ENCODE measurements at places on chromosomes 5 and 9. TPM values are rescaled to one million over a fixed set of nuclear protein-coding genes. Genes with fewer than 3 reads are reported as not detected.

GRCh38 chr5:126864042-126864688, 87.2 kb downstream of the LMNB1 start:
- no peak for DNase-seq

DNA sequence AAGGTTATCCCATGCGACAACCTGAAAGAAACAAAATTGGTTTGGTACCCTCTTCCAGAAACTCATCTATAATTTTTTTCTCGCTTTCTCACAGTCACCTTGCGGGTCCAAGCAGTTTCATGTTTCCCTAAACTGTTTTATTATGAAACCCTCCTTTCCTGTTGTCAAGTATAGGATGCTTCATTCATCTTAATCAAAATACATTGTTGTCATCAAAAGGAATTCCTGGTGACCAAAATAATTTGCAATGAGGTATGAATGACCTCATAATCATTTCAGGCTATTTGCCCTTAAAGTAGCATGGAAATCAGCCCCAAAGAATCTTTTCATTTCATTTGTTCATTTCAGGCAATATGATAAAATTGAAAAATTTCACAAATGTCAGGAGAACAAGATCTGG, 503.0 kb downstream of the SPATA31D1 start:
- no peak for DNase-seq

- no peak for DNase-seq
Measured at GRCh38 chr5:92962752-92963151, 618.3 kb downstream of the NR2F1-AS1 start.

GRCh38 chr9:130337318-130337717, 71.8 kb downstream of the HMCN2 start:
- DNase-seq = no peak

GRCh38 chr9:119086590-119086989, 282.6 kb downstream of the BRINP1 start:
- DNase-seq = no peak

DNA sequence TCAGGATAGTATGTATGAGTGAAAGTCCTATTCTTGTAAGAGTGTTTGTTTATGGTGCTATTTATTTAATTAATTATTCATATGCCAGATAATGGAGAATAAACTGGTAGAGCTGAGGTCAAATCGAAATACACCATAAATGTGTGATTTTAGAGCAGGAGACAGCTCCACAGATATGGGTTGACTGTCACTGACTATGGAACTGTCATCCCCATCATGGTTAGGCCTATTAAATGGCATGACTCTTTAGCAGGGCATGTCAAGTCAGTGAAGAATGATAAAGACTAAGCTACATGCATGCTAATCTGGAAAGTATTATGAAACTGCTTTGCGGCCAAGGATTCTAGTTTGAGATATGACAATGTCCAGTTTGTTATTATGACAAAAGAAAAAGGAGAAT, 658.6 kb downstream of the ISL1 start:
- no peak for DNase-seq

The ANKRD34B gene
- total RNA-seq = not detected

The RAB24 gene
- 28.3 TPM for total RNA-seq

- no peak for DNase-seq
Measured at GRCh38 chr5:71782393-71782770, 63.3 kb downstream of the CARTPT start.

DNA sequence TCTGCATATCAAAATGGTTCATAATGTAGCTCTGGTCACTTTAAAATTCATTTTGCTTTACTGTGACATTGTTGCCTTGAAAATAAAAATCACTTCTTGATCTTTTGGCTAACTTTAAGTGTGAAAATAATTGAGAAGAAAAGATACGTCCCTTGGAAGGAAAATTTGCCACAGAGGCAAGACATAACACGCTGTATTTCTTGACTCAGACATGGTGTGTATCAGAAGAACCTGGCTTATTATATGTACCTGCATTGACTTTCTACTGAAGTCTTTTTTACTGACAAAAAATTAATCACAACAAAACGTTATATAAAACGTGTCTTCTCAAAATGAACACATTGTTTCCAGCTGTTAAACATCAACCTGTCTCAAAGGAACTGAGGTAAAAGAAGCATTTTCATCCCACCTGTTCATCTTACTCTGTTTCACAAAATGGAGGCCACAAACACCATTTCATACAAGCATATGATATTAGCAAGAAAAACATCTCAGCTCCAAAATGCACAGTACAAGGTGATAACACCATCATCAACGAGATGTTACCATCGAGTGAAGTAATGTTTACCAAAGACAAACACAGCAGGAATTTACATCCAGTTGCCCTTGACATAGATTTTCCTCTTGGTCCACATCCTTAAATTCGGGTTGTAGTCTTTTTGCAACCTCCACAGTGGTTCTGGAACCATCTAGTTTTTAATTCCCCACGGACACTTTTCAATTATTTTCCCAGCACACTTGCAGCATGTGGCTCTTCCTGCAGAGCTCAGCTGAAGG, 179.9 kb downstream of the GLIS3 start:
- no peak for DNase-seq

The SLC6A3 gene
- total RNA-seq = not detected

GRCh38 chr9:133518200-133518599, 6.6 kb downstream of the MYMK start:
- DNase-seq = no peak

- DNase-seq = no peak
Measured at GRCh38 chr5:456351-457194, 13.6 kb downstream of the EXOC3 start.

- DNase-seq = no peak
Measured at GRCh38 chr5:56986626-56986947, 34.7 kb upstream of the MIER3 start.

GRCh38 chr9:98326459-98327248, 71.2 kb upstream of the TBC1D2 start:
- DNase-seq = no peak

GRCh38 chr9:38727497-38728001, 7.6 kb upstream of the FAM240B start:
- DNase-seq = no peak

The MARVELD2 gene
- total RNA-seq = 0.40 TPM

The EPB41L4A gene
- total RNA-seq = 0.31 TPM

GRCh38 chr5:9351546-9351945, 194.3 kb downstream of the SEMA5A start:
- no peak for DNase-seq

DNA sequence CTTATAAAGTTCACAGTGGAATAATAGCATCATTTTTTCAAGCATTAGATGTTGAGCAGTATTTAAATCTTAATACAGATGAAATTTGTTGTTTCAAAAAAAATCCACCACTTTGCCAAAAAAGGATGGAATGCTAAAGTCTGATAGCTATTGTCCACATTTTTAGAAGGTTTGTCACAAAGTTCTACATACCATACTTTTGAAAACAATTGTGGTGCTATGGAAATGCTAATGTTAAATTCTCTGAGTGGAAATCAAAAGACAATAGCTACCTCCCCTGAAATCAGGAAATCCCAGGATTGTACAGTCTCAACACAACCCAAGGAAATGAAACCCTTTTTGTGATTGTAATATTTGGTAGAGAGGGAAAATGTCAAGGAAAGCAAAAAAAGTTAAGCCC, 19.3 kb upstream of the GRAMD2B start:
- no peak for DNase-seq

- no peak for DNase-seq
Measured at GRCh38 chr5:55391707-55392106, 83.9 kb downstream of the MTREX start.
